Right renal cortex interstitium (tissue), 3 donors: ENCODE measurements at places on chromosomes 12 and 14.

DNA sequence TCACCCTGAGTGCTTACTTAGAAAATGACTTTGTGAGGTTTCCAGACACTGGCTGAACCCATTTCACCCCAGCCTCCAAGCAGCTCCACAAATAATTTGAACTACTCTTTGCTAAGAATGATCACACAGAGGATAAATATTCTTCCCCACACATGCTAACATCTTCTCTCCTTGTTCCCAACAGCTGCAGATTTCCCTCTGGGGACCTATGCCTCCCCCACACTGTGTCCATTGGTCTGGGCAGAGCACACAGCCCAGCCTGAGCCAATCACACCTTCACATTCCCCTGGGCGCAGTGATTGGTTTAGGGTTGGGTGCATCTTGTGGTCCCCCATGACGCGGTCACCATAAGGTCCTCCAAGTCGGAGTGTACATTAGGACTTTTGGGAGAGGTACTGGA lies 6.9 kb downstream of the SDR9C7 start:
- DNase-seq, result no peak

- no peak for DNase-seq
Observed at GRCh38 chr14:34750670-34751069, 36.3 kb upstream of the CFL2 start.

DNA sequence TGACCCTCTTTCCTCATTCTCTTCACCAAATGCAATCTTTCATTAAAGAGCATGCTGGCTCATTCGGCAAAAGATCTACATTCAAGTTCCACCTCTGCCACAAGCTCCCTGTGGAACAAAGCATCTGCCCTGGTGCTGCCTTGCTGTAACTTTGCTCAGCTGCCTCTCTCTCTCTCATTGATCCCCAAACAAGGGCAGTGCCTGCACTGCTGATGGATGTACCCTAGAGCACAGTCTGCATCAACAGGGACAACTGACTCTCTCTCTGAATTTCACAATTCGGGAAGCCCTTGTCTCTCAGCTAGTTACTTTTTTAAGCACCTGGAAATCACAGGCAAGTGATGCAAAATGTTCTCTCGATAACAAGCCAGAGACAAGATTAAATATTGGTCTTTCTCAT lies 174.0 kb upstream of the DIO2 start:
- no peak for DNase-seq

DNA sequence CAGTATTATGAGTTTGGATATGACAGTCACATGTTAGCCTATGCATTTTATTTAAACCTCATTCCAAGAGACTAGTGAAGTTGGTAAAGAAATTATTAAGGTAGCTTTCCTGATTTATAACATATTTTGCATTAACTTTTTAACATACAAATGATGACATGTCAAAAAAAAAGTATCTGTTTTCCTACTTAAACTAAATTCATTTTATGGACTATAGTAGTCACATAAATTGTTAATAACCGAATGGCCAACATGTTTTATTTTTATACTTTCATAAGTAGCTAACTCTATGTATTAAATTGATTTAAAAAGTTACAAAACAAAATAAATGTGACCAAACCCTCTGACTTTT lies 14.7 kb downstream of the TAOK3 start:
- no peak for DNase-seq

- no peak for DNase-seq
Observed at GRCh38 chr12:85183855-85184254, 96.2 kb upstream of the ALX1 start.

- no peak for DNase-seq
Observed at GRCh38 chr14:98167705-98168104, 1104.3 kb downstream of the BCL11B start.

DNA sequence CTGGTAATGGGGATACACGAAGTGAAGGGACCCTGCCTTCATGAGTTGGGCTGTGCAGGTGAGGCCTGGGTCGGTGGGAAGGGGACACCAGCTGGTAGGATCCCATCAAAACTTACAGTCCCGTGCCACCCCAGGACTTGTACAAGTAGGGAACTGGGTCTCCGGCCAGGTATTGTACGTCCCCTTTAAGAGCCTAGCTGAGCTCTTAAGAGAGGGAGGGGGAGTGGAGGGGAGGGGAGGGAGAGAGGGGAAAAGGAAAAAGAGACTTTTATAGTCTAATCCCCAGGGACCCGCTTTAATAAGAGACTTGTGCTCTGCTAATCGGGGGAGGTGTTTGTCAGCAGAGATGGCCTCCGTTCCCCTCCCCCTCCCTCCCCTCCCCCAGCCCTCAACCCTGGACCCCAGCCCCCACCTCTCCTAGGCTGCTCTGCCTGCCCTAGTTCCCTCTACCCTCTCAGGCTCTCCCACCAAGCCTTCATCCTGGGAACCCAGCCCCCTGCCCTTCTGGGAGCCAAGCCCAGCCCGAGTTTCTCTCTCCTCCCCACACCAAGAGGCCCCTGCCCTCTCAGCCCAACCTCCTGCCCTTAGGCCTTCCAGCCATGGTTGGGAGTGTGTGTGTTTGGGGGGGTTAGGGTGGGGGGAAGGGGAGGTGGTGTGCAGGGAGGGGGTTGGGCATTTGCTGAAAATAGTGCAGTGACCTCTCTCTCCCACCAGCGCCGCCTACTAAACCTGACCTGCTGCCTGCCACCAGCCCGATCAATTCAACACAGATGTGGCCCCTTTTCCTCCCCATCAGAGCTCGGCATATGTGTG lies 2.6 kb downstream of the GDF11 start:
- DNase-seq, result peak; percentile 72

DNA sequence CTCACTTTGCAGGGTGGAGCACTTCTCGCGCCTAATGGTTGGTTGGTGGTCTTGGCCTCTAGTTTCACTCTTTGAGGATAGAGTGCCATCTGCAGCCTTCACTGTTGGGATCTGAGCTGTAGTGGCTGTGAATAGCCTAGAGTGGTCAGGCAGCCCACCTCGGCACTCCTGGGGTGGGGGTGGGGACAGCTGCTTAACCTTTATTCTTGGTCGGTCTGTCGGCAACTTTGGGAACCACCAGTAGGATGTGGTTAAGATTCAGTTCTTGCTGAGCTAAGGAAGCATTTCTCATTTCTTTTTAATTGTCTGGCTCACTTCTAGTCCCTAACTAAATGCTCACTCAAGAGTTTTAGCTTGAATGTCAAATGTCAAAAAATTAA lies 21.1 kb downstream of the TMBIM6 start:
- no peak for DNase-seq

GRCh38 chr14:20609215-20610001 lies 18.2 kb upstream of the RNASE12 start:
- peak; percentile 93 for DNase-seq

- no peak for DNase-seq
Observed at GRCh38 chr12:127293507-127294310, 973.3 kb upstream of the TMEM132C start.

- no peak for DNase-seq
Observed at GRCh38 chr12:31021181-31021580, 52.5 kb upstream of the DDX11 start.

DNA sequence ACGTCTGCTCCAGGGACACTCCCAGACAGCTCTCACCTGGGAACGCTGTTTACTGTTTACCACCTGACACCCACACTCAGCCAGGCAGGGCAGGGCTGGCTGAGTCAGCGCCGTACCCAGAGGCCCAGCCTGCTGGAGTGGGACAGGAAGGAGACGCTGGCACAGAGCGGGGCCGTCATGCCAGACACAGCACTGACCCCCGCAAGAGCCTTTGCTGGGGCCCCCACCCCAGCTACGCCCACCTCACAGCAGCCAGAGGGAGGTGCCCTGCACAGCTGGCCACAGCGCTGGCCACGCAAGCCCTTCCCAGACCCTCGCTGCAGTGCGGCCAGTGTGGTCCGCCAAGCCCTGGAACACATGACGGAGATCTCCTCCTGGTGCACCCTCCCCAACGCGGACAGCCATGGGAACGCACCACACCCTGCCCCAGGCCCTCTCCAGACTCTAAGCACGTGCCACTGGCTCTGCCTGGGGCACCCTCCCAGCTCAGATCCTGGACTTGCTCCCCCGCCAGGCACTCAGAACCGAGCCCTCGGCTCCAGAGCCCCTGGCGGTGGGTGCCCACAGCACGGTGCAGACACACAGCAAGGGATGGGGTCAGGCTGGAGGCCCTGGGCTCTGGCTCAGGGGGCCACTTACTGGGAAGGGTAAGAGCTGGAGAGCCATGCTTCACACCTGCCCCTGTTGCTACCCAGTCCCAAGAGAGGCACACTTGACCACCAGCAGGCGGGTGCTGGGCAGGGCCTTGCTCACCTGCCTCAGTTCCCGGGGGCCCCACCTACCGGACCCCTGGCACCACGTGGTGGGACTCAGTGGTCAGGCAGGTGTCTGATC lies 5.7 kb downstream of the AHNAK2 start:
- no peak for DNase-seq

- no peak for DNase-seq
Observed at GRCh38 chr12:109987615-109988014, 8.6 kb downstream of the GIT2 start.

DNA sequence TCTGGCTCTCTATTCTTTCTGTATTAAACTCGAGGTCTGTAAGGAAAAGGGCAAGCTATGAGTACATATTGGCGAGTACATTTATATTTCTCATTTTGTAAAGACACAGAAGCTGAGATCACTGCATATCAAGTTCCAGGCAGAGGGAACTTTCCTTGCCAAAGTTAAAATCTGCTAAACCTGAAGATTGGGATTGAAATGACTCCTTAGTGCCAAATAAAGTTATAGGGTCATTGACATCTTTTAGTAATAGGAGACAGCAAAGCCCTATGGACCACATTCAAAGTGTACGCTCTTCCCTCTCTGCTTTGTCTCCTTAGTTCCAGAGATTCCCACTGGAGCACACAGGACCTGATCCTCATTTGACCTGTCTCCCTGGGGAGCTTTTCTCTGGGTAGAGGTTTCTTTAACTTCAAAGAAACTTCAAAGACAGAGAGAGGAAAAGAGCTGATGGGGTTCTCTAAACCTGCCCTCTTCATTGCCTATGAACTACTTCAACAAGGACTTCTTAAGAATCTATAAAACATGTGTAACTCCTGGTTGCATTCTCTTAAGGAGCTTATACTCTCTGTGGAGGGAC lies 42.6 kb upstream of the PTPRR start:
- no peak for DNase-seq

DNA sequence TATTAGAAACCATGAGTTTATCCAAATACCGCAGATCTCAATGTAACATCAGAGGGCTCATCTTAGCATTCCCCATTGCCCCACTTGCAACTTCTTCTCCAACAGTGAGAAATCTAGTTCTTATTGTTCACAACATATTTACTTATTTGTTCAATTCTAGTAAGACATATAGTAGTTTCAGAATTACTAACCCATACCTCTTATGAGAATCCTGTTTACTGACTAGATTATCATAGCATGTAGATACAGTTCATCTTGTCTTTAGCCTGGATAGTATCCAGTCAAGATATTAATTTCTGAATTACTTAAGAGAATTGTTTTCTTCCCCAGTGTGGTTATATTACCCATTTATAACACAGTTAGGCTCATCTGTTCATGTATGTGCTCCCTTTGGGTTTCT lies 80.6 kb downstream of the NIN start:
- DNase-seq, result no peak

DNA sequence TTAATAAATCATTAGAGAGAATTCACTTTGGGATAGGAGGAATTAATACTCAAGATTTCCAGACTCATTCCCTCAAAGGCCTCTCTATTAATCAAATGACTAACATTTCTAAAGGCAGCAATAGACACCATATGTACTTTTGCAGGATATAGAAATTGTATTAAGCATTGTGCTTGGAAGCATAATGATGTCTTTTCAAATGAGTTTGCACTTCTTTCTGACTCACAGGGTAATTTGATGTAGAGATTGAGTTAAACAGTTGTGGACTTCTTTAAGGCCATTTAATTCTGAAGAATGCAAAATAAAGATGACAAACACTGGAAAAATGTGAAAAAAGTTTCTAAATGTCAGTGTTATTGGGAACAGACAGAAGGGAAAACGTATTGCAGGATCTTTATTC lies 63.4 kb upstream of the CSRP2 start:
- DNase-seq, result no peak

GRCh38 chr14:75064205-75064567 lies 362 bp upstream of the ACYP1 start:
- no peak for DNase-seq

DNA sequence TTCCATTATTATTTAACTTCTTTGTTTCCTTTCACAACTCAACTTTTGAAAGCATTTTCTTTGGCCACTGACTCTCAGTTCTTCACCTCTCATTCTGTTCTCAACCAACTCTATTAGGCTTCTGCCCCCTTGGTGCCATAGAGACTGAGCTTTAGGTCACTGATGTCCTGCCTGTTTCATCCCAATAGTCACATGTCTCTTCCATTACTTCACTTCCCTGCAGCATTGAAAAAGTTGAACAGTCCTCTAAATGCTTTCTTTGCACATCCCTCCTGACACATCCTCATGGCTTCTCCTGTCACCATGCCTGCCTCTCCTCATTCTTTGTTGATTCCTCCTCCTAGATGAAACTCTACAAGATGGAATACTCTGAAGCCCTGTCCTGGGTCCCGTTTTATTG lies 2.7 kb downstream of the CLEC12A start:
- DNase-seq, result no peak

- no peak for DNase-seq
Observed at GRCh38 chr12:2633176-2633824, 161.5 kb upstream of the FKBP4 start.

- no peak for DNase-seq
Observed at GRCh38 chr12:110599334-110599733, 14.6 kb upstream of the TCTN1 start.

- DNase-seq, result no peak
Observed at GRCh38 chr12:130590685-130591084, 125.4 kb downstream of the RIMBP2 start.

- DNase-seq, result no peak
Observed at GRCh38 chr12:88468581-88468980, 111.7 kb downstream of the KITLG start.

DNA sequence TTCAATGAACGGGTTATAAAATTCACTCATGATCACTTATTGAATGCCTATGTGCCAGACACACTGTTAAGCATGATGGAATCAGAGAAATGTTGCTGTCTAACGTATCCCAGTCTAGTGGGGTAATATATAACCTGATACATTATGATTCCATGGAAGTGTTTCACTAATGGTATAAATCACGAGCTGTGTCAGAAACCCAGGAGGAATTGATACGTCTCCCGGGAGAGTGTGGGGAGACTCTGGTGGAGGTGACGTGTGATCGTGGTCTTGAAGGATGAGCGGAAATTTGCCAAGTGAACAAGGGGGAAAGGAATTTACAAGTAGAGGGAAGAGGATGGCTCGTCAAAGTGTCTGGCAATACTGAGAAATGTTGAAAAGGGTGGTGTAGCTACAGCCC lies 26.5 kb downstream of the MANSC1 start:
- DNase-seq, result no peak
